ENCODE measurements at places on chromosomes 1 and 21. TPM values are rescaled to one million over a fixed set of nuclear protein-coding genes. Genes with fewer than 3 reads are reported as not detected.

Gene CCDC17
- 2.6 TPM for total RNA-seq

Gene EXO1
- 31.9 TPM for total RNA-seq

Gene OR2T2
- not detected for total RNA-seq

Gene HSD3B2
- not detected for total RNA-seq

Gene EBNA1BP2
- total RNA-seq = 39.8 TPM

Gene CDA
- total RNA-seq = not detected

DNA sequence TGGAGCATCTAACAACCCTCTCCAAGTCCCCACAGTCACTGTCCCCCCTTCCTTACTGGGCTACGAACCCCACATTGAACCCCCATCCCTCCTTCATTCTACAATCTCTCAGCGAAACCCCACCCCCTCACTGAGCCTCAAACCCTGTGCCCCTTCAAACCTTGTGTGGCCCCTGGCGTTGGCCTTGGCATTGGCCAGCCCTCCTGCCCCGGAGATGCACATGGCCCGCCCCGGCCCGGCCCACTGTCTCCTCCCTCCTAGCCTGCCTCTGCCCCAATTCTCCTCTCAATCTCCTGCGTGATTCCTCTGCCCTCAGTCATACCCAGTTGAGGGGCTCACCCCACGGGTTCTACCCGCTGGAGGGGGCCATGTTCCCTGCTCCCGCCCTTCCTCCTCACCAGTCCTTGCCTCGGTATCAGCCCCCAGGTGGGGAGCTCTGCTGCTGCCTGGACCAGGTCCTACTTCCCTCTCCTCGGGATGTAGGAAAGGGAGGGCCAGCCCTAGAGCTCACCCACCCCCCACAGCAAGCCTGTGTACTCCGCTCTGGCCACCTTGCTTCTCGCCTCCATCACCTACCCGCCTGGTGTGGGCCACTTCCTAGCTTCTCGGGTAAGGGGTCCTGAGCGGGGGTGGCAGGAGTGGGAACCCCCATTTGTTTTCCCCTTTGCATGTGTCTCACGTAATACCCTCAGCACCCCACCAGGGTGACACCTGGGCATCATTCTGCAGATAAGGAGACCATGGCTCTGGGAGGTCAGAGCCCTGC is 6.6 kb downstream of the CLCNKA start:
- no peaks in the 10 kb centered on the region for H3K4me1 ChIP-seq
- H3K36me3 ChIP-seq = no peaks in the 10 kb centered on the region
- H3K27ac ChIP-seq = no peak overlapping the region
- H3K4me3 ChIP-seq = no peak overlapping the region

DNA sequence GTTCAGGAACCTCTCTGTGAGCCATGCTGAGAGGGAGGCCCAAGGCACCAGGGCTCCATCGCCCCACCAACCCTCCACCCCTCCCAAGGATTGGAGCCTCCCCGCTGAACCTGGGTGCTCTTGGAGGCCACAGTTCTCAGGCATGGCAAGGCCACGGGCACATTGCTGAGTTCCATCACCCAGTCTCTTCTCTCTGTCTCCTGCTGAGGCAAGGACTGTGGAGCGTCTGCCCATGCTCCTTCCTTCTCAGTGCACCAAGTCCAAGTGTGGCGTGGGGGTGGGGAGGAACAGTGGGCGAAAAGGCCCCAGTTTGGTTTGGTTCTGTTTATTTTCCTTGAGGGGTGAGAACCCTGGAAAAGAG is 2.8 kb upstream of the KNCN start:
- peaks cover 1% of the 10 kb centered on the region for H3K27me3 ChIP-seq
- H3K27ac ChIP-seq = no peak overlapping the region
- no peak overlapping the region for H3K4me3 ChIP-seq
- no peak for DNase-seq
- H3K36me3 ChIP-seq = peaks cover 7% of the 10 kb centered on the region
- peaks cover 18% of the 10 kb centered on the region for H3K4me1 ChIP-seq

DNA sequence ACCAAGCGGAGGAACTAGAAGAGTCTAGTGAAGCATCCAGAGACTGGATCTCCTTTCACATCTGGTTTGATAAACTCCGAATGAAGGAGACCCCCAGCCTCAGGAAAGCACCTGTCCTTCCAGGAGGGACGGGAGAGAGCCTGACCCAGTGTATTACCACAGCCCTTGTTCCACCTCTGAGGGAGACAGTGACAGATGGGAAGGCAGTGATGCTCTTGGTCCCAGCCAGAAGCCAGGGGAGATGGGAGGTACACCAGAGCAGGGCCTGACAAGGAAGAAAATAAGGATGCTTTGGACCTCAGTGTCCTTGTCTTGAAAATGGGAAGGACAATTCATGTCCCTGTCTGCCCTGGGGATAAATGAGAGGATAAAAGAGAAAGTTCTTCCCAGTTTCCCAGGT is 3.5 kb downstream of the KLHDC7A start:
- H3K4me3 ChIP-seq = no peak overlapping the region
- no peaks in the 10 kb centered on the region for H3K36me3 ChIP-seq
- H3K27me3 ChIP-seq = no peaks in the 10 kb centered on the region
- no peak overlapping the region for H3K27ac ChIP-seq
- DNase-seq = no peak

DNA sequence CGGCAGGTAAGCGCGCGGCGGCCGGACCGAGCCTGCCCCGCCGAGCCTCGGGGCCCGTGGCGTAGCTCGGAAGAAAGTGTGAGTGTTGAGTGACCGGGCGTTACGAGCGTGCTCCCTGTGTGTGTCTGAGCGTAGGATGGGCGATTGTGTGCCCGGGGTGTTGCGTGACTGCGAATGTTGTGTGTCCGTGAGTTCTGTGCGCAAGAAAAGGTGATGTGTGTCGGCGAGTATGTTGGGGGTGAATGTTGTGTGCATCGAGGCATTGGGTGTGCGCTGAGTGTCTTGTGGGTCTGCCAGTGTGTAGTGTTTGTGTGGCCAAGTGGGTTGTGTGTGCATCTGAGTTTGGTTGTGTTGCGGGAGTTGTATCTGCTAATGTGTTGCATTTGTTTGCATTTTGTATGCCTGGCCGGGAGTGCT is 398 bp downstream of the PTPRU start:
- DNase-seq = no peak
- peaks cover 59% of the 10 kb centered on the region for H3K27me3 ChIP-seq
- H3K36me3 ChIP-seq = peaks cover 4% of the 10 kb centered on the region
- H3K4me3 ChIP-seq = peak overlapping the region; percentile 44
- H3K27ac ChIP-seq = no peak overlapping the region

GRCh38 chr1:14980621-14981218 is 172.8 kb upstream of the TMEM51 start:
- no peak for DNase-seq
- H3K27ac ChIP-seq = no peak overlapping the region

- no peak overlapping the region for H3K4me3 ChIP-seq
- H3K27ac ChIP-seq = no peak overlapping the region
- H3K4me1 ChIP-seq = peaks cover 16% of the 10 kb centered on the region
- no peaks in the 10 kb centered on the region for H3K27me3 ChIP-seq
Measured at GRCh38 chr21:36165356-36165755, 8.7 kb downstream of the DOP1B start.

DNA sequence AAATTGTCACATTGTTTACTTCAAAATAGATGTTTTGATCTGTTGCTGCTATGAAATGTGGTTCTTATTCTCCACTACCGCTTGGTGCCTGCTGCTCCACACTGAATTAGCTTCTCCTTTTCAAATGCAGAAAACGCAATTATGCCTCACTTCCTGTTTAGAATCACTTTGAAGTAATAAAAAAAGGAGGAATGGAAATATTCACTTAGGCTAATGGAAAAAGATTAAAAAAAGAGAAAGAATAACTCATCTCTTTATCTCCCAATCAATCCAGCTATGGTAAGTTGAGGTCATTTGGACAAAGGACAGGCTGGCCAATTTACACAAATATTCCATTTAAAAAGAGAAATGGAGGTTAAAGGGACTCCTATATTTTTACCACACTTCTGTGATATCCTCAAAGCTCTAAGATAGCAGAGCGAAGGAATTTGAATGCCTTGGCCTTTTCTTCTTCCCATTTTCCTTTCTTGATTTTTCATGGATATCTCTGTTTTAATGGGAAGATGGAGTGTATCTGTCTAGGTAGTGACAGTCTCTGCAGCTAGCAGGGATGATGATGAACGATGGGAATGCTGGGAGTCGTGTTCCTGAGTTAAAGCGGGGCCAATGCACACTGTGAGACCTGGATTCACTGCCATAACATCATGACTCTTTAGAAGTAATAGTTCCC is 35.7 kb downstream of the RGS5 start:
- H3K4me3 ChIP-seq = no peak overlapping the region
- DNase-seq = no peak
- H3K4me1 ChIP-seq = no peaks in the 10 kb centered on the region
- H3K27me3 ChIP-seq = peaks cover 1% of the 10 kb centered on the region
- no peaks in the 10 kb centered on the region for H3K36me3 ChIP-seq
- H3K27ac ChIP-seq = no peak overlapping the region

DNA sequence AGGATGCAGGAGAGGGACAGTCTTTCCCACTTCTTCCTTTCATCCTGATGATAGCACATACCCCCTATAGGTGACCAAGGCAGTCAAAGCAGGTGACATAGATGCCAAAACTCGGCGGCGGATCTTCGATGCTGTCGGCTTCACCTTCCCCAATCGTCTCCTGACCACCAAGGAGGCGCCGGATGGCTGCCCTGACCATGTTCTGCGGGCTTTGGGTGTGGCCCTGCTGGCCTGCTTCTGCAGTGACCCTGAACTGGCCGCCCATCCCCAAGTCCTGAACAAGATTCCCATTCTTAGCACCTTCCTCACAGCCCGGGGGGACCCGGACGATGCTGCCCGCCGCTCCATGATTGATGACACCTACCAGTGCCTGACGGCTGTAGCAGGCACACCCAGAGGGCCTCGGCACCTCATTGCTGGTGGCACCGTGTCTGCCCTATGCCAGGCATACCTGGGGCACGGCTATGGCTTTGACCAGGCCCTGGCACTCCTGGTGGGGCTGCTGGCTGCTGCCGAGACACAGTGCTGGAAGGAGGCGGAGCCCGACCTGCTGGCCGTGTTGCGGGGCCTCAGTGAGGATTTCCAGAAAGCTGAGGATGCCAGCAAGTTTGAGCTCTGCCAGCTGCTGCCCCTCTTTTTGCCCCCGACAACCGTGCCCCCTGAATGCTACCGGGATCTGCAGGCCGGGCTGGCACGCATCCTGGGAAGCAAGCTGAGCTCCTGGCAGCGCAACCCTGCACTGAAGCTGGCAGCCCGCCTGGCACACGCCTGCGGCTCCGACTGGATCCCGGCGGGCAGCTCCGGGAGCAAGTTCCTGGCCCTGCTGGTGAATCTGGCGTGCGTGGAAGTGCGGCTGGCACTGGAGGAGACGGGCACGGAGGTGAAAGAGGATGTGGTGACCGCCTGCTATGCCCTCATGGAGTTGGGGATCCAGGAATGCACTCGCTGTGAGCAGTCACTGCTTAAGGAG is 2.9 kb downstream of the NCDN start:
- H3K27me3 ChIP-seq = no peaks in the 10 kb centered on the region
- no peak for DNase-seq
- no peak overlapping the region for H3K4me3 ChIP-seq
- H3K27ac ChIP-seq = no peak overlapping the region
- H3K4me1 ChIP-seq = peaks cover 42% of the 10 kb centered on the region

GRCh38 chr21:34927992-34928391 is 121.1 kb downstream of the RUNX1 start:
- H3K4me3 ChIP-seq = no peak overlapping the region
- H3K36me3 ChIP-seq = peaks cover 43% of the 10 kb centered on the region
- H3K27me3 ChIP-seq = no peaks in the 10 kb centered on the region
- DNase-seq = no peak
- H3K27ac ChIP-seq = no peak overlapping the region

DNA sequence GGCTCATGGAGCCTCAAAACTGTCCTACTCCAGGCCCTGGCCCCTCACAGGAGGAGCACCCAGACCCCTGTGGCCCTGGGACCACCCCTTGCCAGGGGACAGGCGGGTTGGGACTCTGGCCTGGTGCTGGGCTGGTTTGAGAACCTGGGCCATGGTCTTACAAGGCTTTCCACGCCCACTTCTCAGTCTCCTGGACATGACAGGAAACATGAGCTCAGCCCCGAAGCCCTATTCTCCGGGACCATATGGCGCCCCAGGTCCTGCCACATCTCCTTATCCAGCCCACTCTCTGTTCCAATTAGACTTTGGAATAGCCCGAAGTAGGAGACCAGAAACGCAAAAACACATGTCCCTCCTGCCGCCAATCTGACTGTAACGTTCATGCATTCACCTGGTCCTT is 47.9 kb downstream of the KCNAB2 start:
- H3K27ac ChIP-seq = no peak overlapping the region
- no peaks in the 10 kb centered on the region for H3K4me1 ChIP-seq
- no peak for DNase-seq
- no peak overlapping the region for H3K4me3 ChIP-seq
- no peaks in the 10 kb centered on the region for H3K27me3 ChIP-seq

- H3K27me3 ChIP-seq = peaks cover 23% of the 10 kb centered on the region
- no peak overlapping the region for H3K4me3 ChIP-seq
- H3K27ac ChIP-seq = no peak overlapping the region
- DNase-seq = no peak
Measured at GRCh38 chr1:119861547-119861946, 34.8 kb downstream of the ADAM30 start.

DNA sequence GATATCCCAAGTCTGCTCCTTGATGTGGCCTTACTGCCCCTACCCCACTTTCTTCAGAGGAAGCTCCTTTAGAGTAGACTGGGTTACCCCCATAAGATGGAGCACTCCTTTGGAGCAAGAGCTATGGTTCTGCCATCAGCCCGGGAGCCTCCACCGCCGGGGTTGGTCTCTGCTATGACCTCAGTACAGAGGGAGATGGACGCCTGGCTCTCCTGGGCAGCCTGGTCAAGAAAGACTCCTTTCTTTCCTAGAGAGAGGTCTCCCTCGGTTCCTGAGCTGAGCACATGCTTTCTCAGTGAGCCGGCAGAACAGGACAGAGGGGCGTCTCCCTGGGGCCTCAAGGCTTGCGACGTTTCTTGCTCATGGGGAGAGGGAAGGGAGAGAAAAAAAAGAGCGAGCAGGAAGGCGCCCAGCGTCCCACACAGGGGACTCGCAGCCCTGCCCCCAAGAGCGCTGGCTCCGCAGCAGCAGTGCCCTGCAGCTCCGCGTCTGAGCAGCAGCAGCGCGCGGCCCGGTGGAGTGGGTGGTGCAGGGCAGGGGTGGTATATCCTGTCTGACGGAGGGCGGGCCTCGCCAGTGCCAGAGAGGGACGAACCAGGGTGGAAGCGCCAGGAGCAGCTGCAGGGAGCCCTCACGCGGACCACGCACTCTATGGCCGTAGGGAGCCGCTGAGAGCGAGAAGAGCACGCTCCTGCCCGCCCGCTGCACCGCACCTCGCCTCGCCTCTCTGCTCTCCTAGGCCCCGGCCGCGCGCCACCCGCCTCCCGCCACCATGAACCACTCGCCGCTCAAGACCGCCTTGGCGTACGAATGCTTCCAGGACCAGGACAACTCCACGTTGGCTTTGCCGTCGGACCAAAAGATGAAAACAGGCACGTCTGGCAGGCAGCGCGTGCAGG is at the start of gene PKP1:
PKP1 (plus strand) TSS at position 576 of the 899 bp plus-strand sequence; CDS start at position 773, 197 bp downstream.
- DNase-seq = peak; percentile 19
- peaks cover 49% of the 10 kb centered on the region for H3K27me3 ChIP-seq
- no peak within 1 kb of the TSS for H3K4me3 ChIP-seq
- no peak within 1 kb of the TSS for H3K27ac ChIP-seq
